Activated CD4-positive, alpha-beta T cell treated with anti-CD3 and anti-CD28 coated beads, Interleukin-2, amount 10 ng/mL, durations not matched to agents 7 days and 5 days (primary cell): ENCODE measurements at places on chromosomes 1 and 21.

GRCh38 chr1:244137276-244137675 is 86.2 kb downstream of the ZBTB18 start:
- H3K36me3 ChIP-seq = no peaks in the 10 kb centered on the region
- no peak overlapping the region for H3K27ac ChIP-seq
- H3K4me1 ChIP-seq = peaks cover 11% of the 10 kb centered on the region
- peak overlapping the region; percentile 43 for H3K4me3 ChIP-seq

- peak; percentile 15 for DNase-seq
- H3K27me3 ChIP-seq = peaks cover 63% of the 10 kb centered on the region
- no peaks in the 10 kb centered on the region for H3K36me3 ChIP-seq
- H3K4me1 ChIP-seq = peaks cover 11% of the 10 kb centered on the region
- peak within 1 kb of the TSS; percentile 74 for H3K4me3 ChIP-seq
These were observed at the start of gene BCAR3 for GRCh38 chr1:93681101-93681988. Gene BCAR3, minus strand, starts transcription at chr1:93681837. Its CDS starts 6,907 bp downstream, at chr1:93674930.

- no peaks in the 10 kb centered on the region for H3K27me3 ChIP-seq
- H3K36me3 ChIP-seq = no peaks in the 10 kb centered on the region
- H3K27ac ChIP-seq = no peak overlapping the region
- DNase-seq = no peak
These were observed 857.4 kb downstream of the USP25 start for GRCh38 chr21:16587141-16587581.

- H3K4me3 ChIP-seq = no peak overlapping the region
- H3K27ac ChIP-seq = no peak overlapping the region
- peaks cover 32% of the 10 kb centered on the region for H3K27me3 ChIP-seq
- peak; percentile 77 for DNase-seq
- no peaks in the 10 kb centered on the region for H3K36me3 ChIP-seq
These were observed 13.5 kb downstream of the ESPN start for GRCh38 chr1:6438047-6438525.

DNA sequence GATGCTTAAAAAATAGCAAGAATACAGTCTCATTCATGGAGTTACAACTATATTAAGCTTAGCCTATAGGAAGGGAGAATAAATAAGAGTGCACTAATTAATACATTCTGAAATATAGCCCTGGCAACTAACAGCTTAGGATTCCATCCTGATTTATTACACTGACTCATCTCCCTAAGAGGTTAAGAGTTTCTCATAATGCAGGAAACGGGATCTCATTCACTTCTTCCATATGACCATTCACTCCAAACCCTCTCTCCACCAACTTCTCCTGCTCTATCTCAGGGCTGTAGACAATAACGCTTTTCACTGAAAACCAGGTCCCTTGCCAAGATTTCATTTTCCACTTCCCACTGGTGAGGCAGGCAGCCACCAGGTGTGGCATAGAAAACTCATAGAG is 168.5 kb upstream of the PLD5 start:
- H3K27ac ChIP-seq = no peak overlapping the region
- DNase-seq = no peak
- H3K4me3 ChIP-seq = no peak overlapping the region
- no peaks in the 10 kb centered on the region for H3K4me1 ChIP-seq

DNA sequence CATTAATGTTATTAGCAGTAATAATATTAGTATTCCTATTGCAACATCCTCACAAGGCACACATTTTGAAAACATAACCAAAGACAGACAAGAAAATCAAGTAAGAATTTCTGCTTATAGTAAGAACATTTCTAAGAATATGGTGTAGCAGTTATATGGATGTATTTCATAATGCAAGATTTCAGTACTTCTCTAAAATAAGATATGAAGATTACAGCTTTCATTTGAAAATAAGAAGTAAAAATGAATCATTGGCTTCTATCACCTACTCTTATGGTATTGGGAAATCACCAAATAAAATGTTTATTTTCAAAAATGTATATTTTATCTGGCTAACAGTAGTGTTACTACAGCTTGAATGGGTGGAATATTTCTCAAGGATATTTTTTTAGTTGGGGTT is 103.8 kb upstream of the USP25 start:
- no peak overlapping the region for H3K4me3 ChIP-seq
- no peak for DNase-seq
- H3K27ac ChIP-seq = no peak overlapping the region
- H3K4me1 ChIP-seq = no peaks in the 10 kb centered on the region

DNA sequence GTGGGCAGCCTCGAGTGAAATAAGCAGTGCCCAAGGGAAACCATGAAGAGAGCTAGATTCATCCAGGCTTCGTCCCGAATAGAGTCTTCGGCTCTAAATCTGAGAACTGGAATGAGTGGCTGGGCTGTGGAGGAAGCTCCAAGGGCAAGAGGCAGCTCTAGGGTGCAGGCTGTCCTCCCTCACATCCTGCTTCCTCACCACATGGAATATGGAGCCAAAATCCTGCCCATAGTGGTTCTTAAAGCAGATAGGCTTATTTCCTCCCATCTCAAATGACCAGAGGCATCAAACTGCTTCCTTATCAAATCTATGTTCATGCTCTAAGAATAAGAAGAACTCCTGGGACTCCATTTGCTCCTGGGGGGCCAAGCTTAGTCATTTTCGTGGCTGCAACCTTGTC is 2.5 kb downstream of the IL24 start:
- H3K4me3 ChIP-seq = no peak overlapping the region
- H3K4me1 ChIP-seq = peaks cover 26% of the 10 kb centered on the region
- DNase-seq = no peak
- peak overlapping the region; percentile 26 for H3K27ac ChIP-seq
- H3K27me3 ChIP-seq = no peaks in the 10 kb centered on the region

DNA sequence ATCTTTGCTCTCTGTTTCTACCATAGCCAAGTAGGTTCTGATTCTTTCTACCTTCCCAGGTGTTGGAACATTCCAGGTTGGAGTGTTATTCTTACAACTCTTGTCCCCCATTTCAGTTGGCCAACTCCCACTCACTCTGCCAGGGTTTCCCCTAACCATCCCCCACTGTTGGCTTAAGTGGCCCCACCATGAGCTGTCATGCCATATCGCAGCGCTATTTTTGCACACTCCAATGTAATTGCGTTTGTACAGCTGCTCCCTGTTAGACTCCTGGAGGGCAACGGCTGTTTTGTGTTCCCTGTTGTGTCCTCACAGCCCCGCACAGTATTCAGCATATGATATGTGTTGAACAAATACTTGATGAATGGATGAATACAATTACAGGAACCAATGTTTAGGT is 117.7 kb upstream of the ETS2 start:
- H3K27ac ChIP-seq = no peak overlapping the region
- DNase-seq = no peak
- no peak overlapping the region for H3K4me3 ChIP-seq
- H3K36me3 ChIP-seq = no peaks in the 10 kb centered on the region
- H3K4me1 ChIP-seq = no peaks in the 10 kb centered on the region

- no peak overlapping the region for H3K4me3 ChIP-seq
- no peaks in the 10 kb centered on the region for H3K27me3 ChIP-seq
- DNase-seq = no peak
- H3K27ac ChIP-seq = no peak overlapping the region
- H3K36me3 ChIP-seq = no peaks in the 10 kb centered on the region
- H3K4me1 ChIP-seq = no peaks in the 10 kb centered on the region
These were observed 115.8 kb downstream of the RPS6KC1 start for GRCh38 chr1:213166852-213167251.

- no peak overlapping the region for H3K27ac ChIP-seq
- H3K27me3 ChIP-seq = no peaks in the 10 kb centered on the region
- no peak overlapping the region for H3K4me3 ChIP-seq
These were observed 400.6 kb downstream of the NTNG1 start for GRCh38 chr1:107541412-107541811.

DNA sequence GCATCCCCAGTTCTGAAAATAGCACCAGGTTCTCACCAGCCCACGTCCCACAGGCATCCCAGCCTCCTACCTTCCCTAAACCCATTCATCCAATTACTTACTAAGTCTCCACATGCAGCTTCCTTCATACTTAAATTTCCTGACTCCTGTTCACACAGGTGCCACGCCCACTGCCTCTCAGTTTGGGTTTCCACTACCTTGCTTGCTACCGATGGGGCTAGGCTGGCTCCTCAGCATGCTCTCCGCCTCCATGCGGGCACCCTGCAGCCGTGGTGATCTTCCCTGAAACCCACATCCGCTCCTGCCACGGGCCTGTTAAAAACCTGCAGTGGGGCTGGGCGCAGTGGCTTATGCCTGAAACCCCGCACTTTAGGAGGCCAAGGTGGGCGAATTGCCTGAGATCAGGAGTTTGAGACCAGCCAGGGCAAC is 70.4 kb upstream of the ANGPTL1 start:
- H3K4me1 ChIP-seq = peaks cover 12% of the 10 kb centered on the region
- no peak for DNase-seq
- no peak overlapping the region for H3K4me3 ChIP-seq
- no peak overlapping the region for H3K27ac ChIP-seq
